Left cardiac atrium (tissue), 4 donors: ENCODE measurements at places on chromosomes 13 and 19. TPM values are rescaled to one million over a fixed set of nuclear protein-coding genes. Genes with fewer than 3 reads are reported as not detected.

Gene TMIGD2
- not detected for total RNA-seq

Gene CCL25
- not detected for total RNA-seq

Gene SERP2
- 12.9 TPM for total RNA-seq

Gene POSTN
- total RNA-seq, result 18.0 TPM

Gene ZNF844
- total RNA-seq, result 10.5 TPM

Gene ZFP36
- total RNA-seq, result 93.5 TPM

Gene ACER1
- total RNA-seq, result not detected

Gene GSX1
- total RNA-seq, result not detected

Gene CABP5
- total RNA-seq, result not detected
